T-helper 2 cell treated with Interferon-gamma antibody and Interleukin-4, amounts not matched to agents 5 μg/mL and 100 μg/mL, for 36 hours (primary cell): ENCODE measurements at places on chromosomes 7 and 10.

DNA sequence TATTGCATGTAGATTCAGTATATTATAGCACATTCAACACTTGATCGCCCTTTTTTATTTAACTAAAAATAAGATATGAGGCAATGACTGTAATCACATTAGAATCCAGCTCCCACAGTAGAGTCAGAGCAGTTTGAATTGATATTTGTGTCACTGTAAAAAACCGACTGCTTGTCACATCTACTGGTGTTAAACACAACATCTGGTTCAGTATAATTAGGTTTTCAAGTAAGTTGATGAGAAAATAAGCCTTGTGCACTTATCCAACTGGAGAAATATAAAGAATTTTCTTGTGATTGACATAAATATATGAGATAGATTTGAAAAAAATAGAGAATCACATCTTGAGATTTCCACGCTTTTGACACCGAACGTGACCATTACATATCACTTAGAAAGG, 69.0 kb downstream of the CHRM2 start:
- no peaks in the 10 kb centered on the region for H3K27me3 ChIP-seq
- no peak overlapping the region for H3K4me3 ChIP-seq
- DNase-seq, result no peak
- no peaks in the 10 kb centered on the region for H3K36me3 ChIP-seq
- no peaks in the 10 kb centered on the region for H3K4me1 ChIP-seq

GRCh38 chr10:110425684-110426293, 71.9 kb upstream of the DUSP5 start:
- DNase-seq, result peak; percentile 86
- H3K27ac ChIP-seq, result peak overlapping the region; percentile 67
- H3K4me1 ChIP-seq, result peaks cover 42% of the 10 kb centered on the region
- H3K4me3 ChIP-seq, result peak overlapping the region; percentile 28
- no peaks in the 10 kb centered on the region for H3K36me3 ChIP-seq

DNA sequence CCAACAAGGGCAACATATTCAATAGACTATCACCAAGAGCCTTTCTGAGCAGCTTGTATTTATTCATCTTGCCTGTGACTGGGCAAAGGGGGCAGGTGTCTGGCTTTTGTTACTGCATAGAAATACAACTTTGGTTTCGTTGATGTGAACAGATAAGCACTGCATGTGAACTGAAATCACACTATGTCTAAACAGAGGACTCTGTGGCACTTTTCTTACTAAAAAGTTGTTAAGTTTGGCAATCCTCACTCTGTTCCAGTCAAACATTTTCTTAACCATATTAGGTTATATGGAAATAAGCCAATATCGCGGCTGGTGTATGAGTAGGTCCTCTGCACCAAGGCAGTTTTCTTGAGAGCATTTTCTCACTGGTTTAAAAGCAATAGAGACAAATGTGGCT, 48.5 kb downstream of the CALD1 start:
- H3K27me3 ChIP-seq, result peaks cover 2% of the 10 kb centered on the region
- no peaks in the 10 kb centered on the region for H3K4me1 ChIP-seq
- no peak for DNase-seq
- H3K4me3 ChIP-seq, result no peak overlapping the region

DNA sequence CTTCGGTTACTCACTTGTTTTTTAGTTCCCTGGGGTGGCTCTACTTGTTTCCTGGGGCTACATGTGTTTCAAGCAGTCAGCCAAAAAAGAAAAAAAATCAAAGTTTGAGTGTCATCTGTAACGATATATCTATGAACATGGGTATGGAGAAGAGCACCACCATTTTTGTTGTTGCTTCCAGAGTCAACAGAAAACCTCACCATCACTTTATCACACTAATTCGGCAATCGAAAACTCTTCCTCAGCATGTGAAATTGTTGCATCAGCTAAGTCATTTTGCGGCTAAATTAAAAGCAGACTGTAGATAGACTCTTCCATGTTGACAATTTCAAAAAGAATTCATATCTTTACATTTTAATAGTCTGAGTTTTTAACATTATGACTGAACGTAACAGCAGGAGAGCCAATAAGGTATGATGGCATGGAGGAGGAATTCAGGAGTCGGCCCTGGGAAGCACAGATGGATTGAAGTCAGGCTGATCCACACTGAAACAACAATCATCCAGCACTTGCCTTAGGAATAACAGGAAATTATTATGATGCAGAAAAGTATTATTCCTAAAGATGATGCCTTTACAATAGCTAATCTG, 455.7 kb upstream of the KLF6 start:
- H3K27me3 ChIP-seq, result peaks cover 7% of the 10 kb centered on the region
- no peaks in the 10 kb centered on the region for H3K36me3 ChIP-seq
- H3K4me1 ChIP-seq, result peaks cover 12% of the 10 kb centered on the region
- DNase-seq, result no peak
- no peak overlapping the region for H3K4me3 ChIP-seq

GRCh38 chr7:130938661-130939060, 204.7 kb upstream of the KLF14 start:
- no peak overlapping the region for H3K4me3 ChIP-seq
- H3K4me1 ChIP-seq, result peaks cover 79% of the 10 kb centered on the region
- peak overlapping the region; percentile 74 for H3K27ac ChIP-seq
- no peak for DNase-seq
- peaks cover 80% of the 10 kb centered on the region for H3K36me3 ChIP-seq

DNA sequence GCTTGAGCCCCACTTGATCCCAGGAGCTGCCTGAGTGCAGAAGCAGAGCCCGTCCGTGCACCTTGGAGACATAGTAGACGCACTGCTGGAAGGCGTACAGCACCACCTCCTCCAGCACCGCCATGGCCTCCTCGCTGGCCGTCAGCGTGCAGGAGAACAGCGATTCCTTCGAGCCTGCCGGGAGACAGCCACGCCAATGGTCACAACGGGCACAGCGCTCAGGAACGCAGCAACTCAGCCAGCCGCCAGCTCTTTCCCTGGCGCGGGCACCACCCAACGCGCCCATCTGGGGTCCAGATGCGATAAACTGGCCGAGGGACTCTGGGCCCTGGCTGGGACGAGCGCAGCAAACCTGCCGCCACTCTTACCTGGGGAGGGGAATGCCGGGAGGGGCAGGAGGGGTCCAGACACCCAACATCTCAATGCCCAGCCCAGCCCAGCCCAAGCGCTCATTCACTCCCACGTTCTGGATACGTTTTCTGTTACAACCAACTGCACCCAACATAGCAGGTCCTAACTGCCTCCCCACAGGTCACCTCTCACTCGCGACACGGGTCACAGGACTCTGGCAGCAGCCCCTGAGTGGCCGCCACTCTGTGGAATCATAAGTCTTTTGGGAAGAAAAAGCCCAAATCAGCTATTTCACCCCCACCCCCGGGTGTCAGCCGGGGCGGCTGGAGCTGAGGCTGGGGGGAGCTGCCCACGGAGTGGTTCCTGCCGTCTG, 41.9 kb downstream of the AP5Z1 start:
- H3K27me3 ChIP-seq, result peaks cover 12% of the 10 kb centered on the region
- no peaks in the 10 kb centered on the region for H3K4me1 ChIP-seq
- no peak for DNase-seq
- H3K36me3 ChIP-seq, result no peaks in the 10 kb centered on the region
- no peak overlapping the region for H3K27ac ChIP-seq

DNA sequence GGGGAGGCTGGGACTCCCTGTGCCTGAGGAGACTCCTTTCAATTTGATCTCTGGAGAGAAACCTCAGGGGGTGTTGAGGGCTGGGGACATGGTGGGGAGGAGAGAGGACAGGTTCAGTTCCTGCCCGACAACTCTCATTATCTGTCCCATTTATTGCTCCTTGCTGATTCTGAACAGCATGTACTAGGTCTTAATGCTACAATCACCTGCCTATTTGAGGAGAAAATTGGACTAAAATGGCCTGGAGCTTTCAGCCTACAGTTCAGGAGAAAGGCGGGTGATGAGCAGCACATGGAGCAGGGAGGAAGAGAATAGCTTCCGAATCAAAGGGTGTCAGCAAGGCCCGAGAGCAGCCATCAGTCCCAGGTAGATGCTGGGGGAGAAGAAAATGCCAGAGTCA, 30.0 kb upstream of the ADCYAP1R1 start:
- no peaks in the 10 kb centered on the region for H3K27me3 ChIP-seq
- peaks cover 13% of the 10 kb centered on the region for H3K4me1 ChIP-seq
- H3K36me3 ChIP-seq, result no peaks in the 10 kb centered on the region
- H3K27ac ChIP-seq, result no peak overlapping the region
- H3K4me3 ChIP-seq, result no peak overlapping the region

DNA sequence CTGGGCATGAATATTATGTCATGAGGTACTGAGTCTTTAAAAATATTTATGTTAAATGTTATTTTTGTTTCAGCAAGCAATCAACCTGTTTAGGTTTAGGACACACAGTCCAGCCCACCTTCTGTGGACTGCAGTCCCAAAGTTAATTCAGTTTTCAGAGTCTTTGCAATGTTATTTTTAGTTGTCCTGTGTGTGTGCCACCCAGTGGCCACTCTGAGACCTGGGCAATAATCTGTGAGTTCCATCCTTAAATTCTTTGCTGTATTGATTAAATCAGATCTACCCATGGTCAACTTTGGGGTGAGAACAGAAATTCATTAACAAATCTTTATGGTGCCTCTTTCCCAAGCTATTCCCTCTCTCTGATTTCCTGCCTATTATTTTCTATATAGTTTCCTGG, 415.1 kb downstream of the CCSER2 start:
- H3K36me3 ChIP-seq, result no peaks in the 10 kb centered on the region
- no peak overlapping the region for H3K4me3 ChIP-seq
- H3K27ac ChIP-seq, result no peak overlapping the region
- no peaks in the 10 kb centered on the region for H3K4me1 ChIP-seq
- no peaks in the 10 kb centered on the region for H3K27me3 ChIP-seq
- no peak for DNase-seq

GRCh38 chr10:98340940-98341310, 72.9 kb upstream of the LOXL4 start:
- H3K4me1 ChIP-seq, result peaks cover 10% of the 10 kb centered on the region
- H3K4me3 ChIP-seq, result no peak overlapping the region
- peaks cover 16% of the 10 kb centered on the region for H3K27me3 ChIP-seq
- H3K36me3 ChIP-seq, result no peaks in the 10 kb centered on the region
- no peak overlapping the region for H3K27ac ChIP-seq

GRCh38 chr10:71059054-71059818, 153.1 kb upstream of the UNC5B start:
- no peak for DNase-seq
- no peak overlapping the region for H3K4me3 ChIP-seq
- H3K36me3 ChIP-seq, result no peaks in the 10 kb centered on the region
- peaks cover 2% of the 10 kb centered on the region for H3K27me3 ChIP-seq
- H3K4me1 ChIP-seq, result no peaks in the 10 kb centered on the region
- no peak overlapping the region for H3K27ac ChIP-seq

GRCh38 chr7:140058517-140058916, 4.2 kb downstream of the PARP12 start:
- H3K4me1 ChIP-seq, result peaks cover 55% of the 10 kb centered on the region
- no peak for DNase-seq
- no peaks in the 10 kb centered on the region for H3K27me3 ChIP-seq
